ENCODE measurements at places on chromosomes 12 and 14.

DNA sequence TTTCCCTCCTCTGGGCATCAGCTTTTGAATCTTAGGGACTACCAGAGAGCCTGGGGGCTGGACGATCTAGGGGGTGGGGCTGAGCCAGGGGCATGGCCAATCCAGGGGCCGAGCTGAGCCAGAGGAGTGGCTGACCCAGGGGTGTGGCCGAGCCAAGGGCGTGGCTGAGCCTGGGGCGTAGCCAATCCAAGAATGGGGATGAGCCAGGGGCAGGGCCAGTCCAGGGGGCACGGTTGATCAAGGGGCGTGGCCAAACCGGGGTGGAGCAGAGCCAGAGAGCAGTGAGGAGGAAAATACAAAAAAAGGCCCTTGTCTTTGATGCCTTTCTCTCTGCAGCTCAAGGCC, 219.3 kb upstream of the NOS1 start:
- DNase-seq = peak; percentile 78

DNA sequence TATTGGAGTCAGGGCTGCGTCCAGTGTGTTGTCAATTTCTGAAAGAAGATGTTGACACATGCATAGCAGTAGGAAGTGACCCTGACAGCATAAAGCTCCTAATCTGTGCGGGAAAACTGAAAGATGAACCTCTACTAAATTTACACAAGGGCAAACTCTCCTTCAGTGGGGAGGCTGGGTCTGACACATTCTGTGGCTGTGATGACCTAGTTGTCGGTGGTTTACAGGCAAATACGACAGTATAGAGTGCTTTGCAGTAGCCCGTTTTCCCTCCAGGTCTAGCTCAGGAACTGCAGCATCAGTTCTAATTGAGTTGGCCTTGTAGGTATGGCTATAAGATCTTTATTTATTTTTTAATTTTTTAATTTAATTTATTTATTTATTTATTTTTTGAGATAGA, 14.8 kb upstream of the GABARAPL1 start:
- DNase-seq = no peak

DNA sequence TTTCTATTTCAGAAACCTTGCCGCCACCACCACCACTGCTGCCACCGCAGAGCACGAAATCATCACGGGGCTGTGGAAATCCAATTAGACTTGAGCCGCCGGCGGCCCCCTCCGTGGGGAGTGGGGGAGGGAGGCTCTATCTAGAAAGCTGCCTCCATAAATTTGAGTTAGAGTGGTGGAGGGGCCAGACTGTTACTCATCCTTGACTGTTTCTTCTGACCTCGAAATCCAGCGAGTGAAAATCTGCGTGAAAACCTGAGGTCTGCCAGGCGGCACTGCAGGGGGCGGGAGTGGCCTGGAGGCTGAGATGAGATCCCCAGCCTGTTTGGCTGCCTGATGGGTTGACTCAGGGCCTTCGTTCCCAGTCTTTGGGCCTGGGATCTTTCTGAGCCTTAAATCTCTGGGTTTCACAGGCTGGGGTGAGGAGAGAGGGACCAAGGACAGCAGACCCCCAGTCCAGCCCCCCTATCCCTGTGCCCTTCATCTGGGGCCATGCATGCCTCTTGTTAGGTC, 29.9 kb downstream of the TSPAN9 start:
- DNase-seq = peak; percentile 72

DNA sequence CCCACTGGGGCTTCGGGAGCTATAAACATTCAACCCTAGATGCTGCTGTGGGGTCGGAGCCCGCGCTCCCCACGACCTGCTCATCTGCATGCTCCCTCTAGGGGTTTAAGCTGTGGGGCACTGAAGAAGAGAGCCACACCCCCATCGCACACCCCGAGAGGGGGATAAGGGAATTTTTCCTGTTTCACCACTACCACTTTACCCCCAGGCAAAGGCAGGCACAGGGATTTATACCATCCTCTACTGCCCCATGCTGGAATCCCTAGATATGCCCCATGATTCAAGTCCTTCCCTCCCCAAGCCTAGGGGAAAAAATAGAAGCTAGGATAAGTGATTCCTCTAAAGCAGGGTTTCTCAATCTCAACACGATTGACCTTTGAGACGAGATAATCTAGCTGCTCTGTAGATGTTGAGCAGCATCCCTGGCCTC, 59.9 kb upstream of the CCDC60 start:
- DNase-seq = no peak

DNA sequence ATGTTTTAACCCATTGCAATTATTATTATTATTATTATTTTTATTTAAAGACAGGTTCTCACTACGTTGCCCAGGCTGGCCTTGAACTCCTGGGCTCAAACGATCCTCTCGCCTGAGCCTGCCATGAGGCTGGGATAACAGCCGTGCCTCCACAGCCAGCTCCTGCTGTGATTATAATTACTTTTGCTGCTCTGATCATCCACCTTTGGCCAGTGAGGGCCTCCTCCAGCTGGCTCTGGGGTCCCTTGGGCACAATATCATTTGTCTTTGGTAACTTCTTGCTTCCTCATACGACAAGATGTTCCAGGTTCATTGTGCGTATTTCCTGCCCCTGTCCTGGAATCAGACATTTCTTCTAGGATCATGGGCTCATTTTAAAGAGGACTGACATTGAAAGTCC, 28.4 kb downstream of the LRTM2 start:
- peak; percentile 84 for DNase-seq

- DNase-seq = no peak
These were observed 24.5 kb upstream of the OVCH1 start for GRCh38 chr12:29521951-29522350.

DNA sequence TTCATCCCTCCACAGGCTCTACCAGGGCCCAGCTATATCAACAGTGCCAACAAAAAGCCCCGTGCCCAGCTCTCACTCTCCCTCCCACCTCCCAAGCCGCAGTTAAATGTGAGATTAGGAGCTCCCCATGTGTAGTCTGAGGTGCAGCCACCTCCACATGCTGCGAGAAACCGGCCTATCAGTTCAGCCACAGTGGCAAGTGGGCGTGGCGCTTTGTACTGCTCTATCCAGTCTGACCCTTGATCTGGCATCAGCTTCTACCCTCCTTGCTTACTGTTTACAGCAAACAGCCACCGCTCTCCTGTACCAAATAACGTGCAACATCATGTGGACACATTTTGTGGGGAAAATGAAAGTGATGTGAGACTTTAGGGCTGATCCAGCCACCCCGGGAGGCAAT, 1.7 kb downstream of the PLEK2 start:
- DNase-seq = no peak

DNA sequence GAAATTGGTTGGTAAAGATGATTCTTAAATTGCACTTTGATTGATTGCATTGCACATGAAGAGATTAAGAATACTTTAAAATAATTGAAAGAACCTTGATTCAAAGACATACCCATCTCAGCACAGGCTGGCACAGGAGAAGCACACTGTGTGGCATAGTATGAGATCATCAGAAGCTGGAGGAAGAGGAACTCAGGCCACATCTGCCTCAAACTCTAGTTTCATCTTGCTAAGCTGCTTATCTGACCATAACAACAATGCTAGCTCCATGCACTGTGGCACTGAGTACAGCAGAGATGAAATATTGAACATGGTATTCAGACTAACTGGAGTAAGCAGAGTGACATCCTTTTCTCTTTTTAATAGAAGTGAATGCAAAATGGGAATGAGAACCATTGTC, 99.1 kb downstream of the TBC1D30 start:
- no peak for DNase-seq

DNA sequence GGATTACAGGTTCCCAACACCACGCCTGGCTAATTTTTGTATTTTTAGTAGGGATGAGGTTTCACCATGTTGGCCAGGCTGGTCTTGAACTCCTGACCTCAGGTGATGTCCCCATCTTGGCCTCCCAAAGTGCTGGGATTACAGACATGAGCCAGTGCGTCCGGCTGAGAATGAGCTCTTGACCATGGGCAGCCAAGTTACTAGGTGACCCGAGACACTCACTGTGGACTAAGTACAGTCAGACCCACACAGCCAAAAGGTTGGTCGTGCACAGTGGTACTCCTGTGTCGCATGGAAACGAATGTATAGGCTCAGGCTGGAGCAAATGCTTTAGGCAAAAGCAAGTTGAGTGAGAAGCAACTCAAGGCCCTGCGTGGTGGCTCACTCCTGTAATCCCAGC, 21.0 kb downstream of the DLK1 start:
- no peak for DNase-seq

- peak; percentile 62 for DNase-seq
These were observed 149.6 kb downstream of the SLC38A6 start for GRCh38 chr14:61130512-61131260.

- DNase-seq = no peak
These were observed 108.8 kb upstream of the ARHGAP5 start for GRCh38 chr14:31968107-31968810.

GRCh38 chr14:36067428-36068187, 108.9 kb downstream of the PTCSC3 start:
- peak; percentile 94 for DNase-seq

DNA sequence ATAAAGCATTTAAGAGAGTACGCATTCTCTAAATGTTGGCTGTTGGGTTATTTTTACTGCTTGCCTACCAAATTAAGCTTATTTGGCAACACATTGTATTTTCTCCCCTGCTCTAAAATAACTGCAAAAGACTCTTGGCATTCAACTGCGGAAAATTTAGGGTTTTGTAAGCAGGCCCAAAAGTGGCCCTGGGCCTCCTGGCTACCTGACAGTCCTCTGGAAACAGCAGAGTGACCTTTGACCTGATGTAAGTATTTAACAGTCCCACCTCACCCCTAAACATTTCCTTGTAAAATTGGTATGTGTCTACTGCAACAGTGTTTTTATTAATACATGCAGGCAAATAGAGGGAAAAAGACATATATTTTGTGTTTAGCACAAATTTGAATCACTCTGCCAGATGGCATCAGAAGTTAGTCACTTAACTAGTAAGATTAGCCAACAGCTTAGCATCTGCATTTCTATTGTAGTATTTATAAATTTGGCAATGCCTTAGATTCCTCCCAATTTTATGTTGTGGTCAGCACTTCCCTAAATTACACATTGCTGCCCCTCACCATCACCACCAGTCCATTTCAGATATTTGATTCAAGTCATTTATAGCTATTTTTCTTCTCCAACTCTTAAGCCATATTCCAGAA, 11.2 kb downstream of the LLPH start:
- no peak for DNase-seq

DNA sequence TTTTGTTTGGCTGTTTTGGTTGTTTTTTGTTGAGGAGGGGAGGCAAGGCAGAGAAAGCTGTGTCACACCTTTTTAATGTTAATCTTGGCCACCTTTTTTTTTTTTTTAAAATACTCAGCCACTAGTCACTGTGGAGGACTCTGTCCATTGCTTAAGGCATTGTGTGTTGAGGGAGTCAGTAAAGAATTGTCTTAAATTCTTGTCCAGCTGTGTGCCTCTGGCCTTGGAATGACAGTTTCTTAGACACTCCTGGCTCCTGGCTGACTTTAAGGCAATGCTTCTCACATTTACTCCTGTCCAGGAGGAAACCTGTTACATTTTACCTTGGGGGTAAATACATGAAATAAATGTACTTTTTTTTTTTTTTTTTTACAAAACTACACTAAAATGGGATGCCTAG, 18.1 kb upstream of the SMCO2 start:
- DNase-seq = no peak

GRCh38 chr14:92247341-92247740, 75.6 kb upstream of the SLC24A4 start:
- DNase-seq = no peak

DNA sequence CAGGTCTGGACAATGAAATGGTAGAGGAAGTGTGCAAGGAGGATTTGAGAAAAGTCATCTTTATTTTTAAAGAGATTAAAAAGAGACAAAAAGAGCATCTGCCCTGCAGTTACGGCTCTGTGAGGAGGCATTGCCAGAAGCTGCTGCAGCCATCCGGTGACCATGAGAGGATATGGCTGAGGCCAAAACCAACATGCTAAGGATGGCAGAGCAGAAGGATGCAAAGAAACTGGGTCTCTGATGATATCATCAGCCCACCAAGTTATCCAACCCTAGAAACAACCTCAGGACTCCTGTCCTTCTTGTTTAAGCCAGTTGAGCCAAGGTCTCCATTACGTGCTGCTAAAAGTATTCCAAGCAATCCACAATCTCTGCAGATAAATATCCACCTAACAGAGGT, 48.0 kb upstream of the CCND2 start:
- no peak for DNase-seq

DNA sequence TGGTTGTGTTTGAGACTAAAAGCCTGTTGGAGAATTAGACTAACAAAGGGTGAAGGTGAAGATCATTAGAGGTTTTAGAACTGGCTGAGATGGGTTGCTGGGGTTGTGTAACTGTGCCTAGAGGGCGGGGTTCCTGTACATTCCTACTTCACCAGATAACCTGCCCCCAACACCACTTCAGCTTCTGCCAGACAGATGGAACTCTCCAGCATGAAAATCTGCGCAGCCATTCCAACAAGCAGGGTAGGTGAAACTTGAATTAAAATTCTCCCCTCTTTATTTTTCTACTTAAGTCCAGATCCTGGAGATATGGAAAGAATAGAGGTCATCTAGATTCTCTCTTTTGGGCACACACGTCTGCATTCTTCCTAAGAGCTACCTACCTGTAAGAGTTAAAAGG, 6.0 kb downstream of the FOXG1 start:
- DNase-seq = peak; percentile 91

- no peak for DNase-seq
These were observed 103.8 kb downstream of the SLC16A7 start for GRCh38 chr12:59699421-59700152.

DNA sequence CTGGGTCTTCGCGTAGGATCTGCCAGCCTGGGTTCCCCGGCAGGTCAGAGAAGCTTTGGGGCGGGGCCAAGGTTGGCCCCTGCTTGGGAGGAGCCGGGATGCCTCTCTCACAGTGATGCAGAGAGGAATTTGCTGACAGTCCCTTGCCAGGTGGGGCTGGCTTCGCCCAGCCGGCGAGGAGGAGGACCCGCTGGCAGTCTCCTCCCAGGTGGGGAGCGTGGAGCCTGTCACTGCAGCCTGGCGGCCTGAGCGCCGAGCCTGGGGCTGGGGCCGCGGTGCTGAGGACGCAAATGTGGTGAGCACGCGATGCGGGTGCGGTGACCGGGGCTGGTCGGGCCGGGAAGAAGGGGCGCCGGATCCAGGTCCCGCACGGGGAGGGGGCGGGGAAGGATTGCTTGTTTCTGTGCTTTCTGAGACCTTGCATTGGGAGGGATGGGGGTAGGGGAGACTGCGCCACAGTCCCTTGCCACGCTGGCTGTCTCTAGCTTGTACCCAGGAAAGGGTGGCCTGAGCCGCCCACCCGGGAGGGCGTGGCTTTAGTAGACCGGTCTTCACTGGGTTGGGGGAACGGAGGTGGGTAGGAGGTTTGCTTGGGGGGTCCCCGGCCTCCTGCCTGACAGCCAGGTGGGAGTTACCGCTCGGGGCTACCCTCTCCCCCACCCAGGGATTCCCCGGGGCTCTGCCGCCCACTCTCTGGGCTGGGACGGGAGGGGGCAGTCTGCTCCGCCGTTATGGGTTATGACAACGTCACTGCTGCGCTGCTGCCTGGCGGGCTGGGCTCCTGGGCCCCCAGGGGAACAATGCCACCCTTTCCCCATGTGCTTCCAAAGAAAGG, at the start of gene TMEM63C:
TMEM63C (plus strand) TSS at position 196 of the 835 bp plus-strand sequence. CDS start 37,016 bp downstream, outside the sequence.
- DNase-seq = peak; percentile 99

GRCh38 chr14:102795060-102795925, 18.0 kb downstream of the TRAF3 start:
- peak; percentile 91 for DNase-seq

GRCh38 chr12:107271523-107271922, 178.2 kb upstream of the CRY1 start:
- no peak for DNase-seq

Measured in NCI-H69 (cell line).